ENCODE measurements at places on chromosomes 7 and 10.

GRCh38 chr10:131729938-131730660, 170.7 kb upstream of the PPP2R2D start:
- no peak for DNase-seq

DNA sequence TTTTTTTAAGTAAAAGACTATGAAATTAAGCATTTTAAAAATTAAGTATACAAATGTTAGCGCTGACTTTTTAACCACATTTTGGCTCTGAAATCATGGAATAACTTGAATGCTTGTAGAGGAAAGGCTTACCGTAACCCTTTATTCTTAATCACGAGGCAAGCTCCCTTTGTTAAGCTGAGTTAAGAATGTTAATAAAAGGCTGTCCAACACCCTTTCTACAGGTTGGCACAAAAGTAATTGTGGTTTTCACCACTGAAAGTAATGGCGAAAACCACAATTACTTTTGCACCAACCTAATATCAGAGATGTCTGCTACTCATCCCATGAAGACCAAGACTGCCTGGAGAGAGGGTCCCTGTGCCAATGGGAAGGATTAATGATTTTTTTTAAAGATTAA, 70.6 kb downstream of the STK17A start:
- DNase-seq: no peak

DNA sequence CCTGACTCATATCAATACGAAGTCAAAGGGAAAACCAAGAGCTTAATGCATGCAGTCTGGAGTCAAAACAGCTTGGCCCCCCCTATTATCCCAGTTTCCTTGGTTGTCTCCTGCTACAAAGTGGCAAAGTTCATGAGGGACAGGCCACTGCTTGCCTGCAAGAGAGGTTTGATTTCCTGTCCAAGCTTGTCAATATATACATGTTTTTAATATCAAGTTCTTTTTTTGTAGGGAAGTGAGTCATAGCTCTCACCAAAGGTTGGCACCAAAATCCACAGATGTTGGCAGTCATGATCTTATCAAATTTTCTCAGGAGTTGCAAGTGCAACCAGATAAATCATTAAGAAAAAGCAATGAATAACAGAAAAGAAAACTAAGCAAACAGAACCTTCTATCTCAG, 176.8 kb downstream of the COBL start:
- DNase-seq: peak; percentile 60

DNA sequence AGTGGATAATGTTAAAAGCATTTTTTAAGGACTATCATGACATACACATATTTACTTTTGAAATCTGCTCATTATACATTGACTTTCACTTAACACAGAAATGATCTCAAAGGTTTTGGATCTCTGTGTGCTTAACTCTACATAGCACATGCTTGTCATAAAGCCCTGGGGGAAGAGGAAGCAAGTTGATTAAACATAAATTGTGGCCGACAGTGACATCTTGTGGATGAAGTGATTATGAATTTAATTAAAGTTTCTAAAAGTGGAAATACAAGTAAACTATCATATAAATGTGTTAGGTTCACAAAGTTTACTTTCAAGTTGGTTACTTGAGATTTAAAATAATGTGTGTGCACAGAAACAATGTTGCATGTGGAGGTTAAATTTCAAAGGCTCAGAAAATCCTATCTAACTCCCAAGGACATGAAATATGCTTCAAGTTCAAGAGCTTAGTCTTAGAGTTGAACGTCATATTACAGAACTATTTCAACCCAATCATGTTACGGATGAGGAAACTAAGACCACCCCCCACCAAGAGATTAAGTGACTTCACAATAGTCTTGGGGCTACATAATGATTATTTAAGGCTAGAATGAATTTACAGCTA, 1247.8 kb downstream of the GATA3 start:
- peak; percentile 4 for DNase-seq

GRCh38 chr7:25617214-25617613, 388.9 kb upstream of the NPVF start:
- DNase-seq: no peak

- no peak for DNase-seq
Observed at GRCh38 chr10:13882119-13882711, 295.4 kb downstream of the PRPF18 start.

DNA sequence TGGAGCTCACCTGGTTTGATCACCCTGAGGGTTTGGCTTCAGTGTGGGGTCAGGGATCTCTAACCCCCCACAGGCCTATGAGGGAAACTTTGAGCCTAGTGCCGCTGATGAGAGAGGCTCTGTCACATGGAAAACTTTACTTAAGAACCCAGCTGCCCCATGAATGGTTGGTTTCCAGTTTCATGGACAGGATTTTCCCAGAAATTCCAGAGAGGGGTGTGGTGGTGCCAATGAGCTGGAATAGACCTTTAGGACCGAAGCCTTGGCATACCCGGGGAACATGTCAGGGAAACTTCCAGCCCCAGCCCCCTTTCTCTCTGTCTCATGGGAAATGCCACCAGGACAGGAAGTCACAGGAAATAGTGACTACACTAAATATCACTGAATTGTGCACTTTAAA, 36.9 kb downstream of the AKR1B1 start:
- DNase-seq: no peak

DNA sequence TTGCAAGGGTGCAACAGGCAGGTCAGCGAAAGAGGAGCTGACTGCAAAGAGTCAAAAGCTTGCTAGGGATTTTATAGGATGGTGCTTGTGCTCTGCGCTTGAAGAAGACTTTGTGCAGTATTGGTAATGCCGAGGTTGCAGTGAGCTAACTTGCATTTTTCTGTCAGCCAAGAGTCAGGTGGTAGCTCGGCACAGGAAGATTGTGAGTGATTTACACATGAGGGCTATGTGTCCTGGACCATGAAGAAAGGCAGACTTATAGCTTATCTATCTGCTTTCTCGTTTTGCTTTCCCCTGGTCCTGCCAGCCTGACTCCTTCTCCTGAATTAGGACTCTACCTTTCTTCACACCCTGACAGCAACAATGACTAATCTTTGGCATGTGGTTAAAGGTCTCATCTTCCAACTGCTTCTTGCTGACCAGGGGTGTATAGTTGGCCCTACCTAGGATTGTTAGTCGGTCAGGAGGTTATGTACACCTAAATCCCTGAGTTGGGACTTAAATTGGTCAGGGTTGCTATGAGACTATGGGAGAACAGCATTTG, 4.1 kb upstream of the SYPL1 start:
- DNase-seq: no peak

DNA sequence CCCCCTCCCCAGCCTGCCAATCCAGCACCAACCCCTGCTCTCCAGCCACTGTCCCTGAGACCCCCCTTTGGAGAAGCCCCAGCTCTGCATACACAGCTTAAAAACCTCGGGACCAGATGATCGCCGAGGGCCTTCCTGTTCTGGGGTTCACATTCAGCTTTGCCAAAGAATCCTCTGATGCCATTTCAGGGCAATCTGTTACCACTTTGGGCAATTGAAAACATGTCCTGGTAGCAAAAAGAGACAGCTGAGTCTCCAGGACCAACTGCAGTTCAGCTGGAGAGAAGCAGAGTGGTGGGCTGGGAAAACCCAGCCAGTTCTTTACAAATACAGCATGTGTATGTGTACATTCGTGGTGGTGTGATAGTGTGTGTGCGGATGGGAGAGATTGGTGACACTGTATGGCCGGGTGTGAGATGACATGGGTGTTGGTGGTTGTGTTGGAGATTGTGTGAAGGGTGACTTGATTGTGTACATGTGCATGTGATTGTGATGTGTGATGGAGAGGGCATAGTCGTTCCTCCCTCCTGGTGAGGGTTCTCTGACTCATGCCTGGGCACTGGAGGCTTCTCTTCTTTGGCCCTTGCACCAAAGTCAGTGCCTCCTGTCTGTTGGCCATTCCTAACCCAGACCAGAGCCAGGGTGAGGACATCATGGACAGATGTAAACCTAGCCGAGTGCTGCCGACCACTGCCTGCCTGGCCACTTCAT, 48.5 kb upstream of the AQP1 start:
- DNase-seq: no peak

DNA sequence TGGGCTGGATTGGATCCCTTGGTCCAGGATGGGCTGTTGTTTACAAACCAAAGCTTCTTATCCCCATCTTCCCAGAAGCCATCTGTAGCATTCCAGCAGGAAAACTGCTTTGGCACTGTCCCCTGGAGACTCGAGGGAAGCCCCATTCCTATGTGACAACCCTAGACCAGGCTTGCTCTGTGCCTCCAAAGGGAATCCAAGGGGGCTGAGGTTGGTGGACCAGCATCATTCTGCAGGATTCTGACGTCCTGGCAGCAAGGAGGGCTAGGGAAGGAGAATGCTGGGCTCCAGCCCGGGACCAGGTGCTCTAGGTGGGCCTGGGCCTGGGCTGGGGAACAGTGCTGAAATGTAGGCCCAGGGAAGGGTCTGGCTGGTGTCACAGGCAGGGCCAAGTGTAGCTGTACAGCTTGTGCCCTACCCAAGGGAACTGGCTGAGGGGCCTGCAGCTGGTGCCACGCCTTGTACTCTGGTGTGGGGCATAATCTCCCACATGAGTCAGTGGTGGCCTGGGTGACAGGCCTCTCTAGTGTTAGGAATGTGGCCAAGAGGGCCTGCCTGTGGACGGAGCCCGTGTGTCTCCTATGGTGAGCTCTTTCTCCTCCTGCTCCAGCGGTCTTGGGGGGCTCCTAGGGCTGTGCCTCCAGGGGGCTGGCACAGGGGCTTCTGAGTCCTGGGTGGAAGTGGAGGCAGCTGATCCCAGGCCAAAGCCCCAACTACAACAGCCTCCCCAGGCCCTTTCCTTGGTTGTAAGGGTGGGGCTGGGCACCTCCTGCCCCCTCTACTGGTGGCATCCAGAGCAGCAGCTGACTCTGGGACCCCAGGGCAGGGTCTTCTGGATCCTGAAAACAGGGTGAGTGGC, 25.2 kb downstream of the TRIM8 start:
- no peak for DNase-seq

DNA sequence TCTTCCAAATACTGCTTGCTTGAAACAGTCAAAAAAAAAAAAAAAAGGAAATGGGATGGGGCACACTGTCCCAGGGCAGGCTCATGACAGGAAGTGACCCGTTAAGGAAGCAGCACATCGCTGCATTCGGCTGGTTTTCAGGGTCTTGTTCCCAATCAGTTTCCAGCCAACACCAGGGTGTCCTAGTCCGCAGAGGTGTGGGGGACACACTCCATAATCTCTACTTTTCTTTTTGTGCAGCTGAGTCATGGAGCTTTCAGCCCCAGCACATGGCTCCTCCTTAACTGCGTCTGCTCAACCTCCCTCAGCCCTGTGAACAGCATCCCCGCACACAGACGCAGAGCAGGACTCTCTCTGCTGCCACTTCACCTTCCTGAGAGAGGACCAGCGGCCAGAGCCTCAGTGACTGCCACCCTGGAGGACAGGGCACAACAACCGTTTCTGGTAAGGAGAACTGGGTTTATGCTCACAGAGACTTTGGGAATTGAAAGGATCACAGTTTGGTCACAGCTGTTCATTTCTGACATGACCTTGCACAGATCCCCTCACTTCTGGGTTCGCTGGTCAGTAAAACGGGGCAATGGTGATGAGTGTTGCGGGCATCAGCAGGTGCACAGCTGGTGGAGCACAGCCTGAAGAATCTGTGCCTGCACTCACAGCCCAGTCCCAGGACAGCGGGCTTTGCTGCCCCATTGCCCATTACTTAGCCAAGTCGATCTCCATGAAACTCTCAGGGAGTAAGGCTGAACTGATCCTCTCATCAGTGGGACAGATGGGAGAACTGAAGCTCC, at the start of gene GIMAP5:
Gene GIMAP5 (plus strand): TSS at position 154 of the 791 bp plus-strand sequence. CDS start 3,467 bp downstream, outside the sequence.
- no peak for DNase-seq

GRCh38 chr10:79102498-79102874, 33.7 kb downstream of the ZMIZ1 start:
- no peak for DNase-seq

DNA sequence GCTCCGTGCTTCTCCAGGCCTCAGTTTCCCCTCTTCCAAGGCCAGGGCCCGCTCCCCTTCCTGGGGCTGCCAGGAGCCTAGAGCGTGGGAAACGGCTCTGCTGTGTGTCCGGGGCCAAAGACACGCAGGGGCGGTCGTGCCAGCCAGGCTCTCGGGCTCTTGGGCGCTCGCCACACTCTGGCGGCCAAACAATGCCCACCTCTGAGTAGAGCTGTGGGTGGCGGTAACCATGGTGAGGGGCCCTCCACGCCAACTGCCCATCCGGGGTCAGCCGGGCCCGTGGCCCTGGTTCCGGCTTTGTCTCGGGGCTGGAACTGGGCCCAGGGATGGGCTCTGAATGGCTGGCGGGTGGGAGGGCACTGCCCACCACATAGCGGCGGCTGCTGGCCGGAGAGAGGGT, 16.0 kb downstream of the GRIFIN start:
- DNase-seq: no peak

DNA sequence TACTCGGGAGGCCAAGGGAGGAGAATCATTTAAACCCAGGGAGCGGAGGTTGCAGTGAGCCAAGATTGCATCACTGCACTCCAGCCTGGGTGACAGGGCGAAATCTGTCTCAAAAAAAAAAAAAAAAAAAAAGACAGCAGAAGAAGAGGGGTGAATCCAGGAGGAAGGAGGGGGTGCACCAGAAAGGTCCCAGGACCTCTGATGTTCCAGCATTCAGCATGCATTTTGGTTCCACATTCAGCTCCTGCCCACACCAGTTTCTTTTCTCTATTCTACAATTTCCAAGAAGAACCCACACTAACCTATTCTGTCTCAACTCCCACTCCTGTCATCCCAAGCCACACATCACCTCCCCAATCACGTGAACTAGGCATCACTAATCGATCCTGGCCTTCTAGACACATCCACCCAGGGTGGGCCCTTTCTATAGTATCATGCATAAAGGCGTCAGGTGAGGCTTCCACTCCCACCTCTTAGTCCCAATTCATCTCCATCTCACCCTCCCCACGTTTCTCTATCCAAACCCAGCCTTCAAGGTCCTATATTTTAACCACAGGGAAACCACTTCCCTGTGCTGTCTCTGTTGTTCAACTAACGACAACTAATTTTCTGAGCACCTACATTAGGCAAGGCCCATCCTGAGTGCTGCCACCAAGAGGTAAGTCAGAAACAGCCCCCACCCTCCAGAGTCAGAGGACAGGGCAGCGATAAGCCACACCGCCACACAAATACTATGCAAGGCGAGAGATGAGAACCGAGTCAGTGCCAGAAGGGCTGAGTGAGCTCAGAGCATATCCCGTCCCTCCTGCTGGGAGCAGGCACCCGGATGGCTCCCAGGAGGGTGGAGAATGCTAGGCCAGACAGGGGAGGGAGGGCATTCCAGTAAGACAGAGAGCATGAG, 2.2 kb downstream of the ANXA11 start:
- DNase-seq: peak; percentile 78

DNA sequence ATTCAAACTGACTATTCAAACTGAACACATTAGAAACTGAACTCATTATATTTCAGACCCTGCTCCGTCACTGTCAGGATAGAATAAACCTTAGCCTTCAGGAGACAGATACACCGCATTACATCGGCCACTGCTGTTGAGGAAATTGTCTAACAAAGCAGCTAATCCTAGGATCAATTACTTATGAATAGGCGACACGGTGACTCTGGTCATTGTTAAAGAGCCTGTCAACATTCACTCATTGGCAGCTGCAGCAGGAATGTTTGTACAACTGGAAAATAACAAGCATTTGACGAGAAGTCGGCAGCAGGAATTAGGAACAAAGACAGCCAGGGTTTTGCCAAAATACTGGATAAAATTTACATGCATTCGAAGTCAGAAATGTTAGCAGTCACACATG, 112.0 kb upstream of the MKX start:
- peak; percentile 7 for DNase-seq

GRCh38 chr10:6229290-6229689, 26.6 kb downstream of the PFKFB3 start:
- no peak for DNase-seq

Measured in NCI-H510A treated with DMSO at 0.1 percent for 48 hours (cell line).